ENCODE measurements at places on chromosomes 1 and 21.
A peak's percentile ranks its signal among the peaks of the same experiment; 100 is the strongest.

GRCh38 chr1:6259491-6260362, 1.2 kb downstream of the GPR153 start:
- DNase-seq: peak; percentile 82

DNA sequence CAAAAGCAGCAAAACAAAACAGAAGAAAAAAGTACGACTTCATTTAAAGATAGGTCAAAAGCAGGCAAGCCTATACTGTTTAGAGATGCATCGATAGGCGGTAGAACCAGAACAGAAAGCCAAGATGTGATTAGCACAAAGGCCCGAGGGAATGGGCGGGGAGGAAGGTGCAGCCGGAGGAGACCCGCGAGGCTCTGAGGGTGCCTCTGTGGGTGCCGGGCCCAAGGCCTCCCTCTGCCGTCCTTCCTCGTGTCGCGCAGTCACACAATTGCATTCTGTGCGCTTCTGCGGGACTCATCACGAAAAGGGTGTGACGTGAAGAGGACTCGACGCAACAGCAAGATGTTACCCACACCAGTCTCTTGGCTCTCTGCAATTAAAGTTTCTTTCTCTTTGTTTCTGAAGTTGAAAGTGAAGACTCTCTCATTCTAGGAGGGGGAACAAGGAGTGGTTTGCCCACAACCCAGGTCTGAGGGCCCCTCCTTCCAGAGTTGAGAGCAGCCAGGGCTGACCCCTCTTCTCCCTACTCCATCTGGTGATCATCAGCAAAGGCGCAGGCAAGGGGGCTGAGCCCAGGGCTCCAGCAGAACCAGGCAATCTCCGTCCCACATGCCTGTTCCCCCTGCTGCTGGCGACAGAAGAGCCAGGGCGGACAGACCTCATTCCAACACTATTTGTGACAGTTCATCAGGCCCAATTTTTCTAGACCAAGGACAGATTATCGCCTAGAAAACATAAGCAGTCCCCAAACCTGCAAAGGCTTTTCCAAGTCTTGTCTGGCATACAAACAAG, 41.0 kb downstream of the NPHP4 start:
- no peak for DNase-seq

DNA sequence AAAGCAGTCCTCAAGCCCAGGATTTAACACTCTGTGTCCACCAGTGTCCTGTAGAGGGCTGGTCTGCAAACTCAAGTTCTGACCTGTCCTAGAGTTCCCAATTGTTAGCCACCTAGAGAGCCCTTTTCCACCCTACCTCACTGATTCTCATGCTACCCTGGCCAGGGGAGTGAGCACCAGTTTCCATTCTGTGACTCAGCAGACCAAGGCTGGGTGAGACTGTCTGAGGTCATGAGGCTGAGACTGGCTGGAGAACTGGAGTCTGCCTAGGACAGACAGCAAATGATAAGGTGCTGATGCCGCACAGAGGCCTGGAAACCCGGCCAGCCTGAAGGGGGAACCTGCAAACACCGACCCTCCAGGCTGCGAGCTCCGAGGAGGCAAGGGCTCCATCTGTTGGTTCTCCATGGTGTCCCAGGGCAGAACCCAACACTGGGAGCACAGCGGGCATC, 13.7 kb downstream of the GLIS1 start:
- DNase-seq: no peak

DNA sequence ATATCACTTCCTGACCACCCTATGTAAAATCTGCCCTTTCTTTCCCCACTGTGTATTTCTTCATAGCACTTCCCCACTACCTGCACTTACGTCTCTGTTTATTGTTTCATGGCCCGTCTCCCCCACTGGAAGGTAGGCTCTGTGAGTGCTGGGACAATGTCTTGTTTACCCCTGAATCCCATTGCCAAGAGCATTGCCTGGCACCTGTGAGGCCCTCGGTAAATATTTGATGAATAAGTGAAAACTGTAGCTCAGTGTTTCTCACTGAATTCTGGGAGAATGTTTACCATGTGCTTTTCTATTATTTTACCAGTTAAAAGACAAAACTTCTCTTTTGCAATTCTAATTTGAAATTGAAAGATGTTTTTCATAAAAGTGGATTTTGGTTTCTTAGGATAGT, 11.8 kb downstream of the NFASC start:
- DNase-seq: no peak

DNA sequence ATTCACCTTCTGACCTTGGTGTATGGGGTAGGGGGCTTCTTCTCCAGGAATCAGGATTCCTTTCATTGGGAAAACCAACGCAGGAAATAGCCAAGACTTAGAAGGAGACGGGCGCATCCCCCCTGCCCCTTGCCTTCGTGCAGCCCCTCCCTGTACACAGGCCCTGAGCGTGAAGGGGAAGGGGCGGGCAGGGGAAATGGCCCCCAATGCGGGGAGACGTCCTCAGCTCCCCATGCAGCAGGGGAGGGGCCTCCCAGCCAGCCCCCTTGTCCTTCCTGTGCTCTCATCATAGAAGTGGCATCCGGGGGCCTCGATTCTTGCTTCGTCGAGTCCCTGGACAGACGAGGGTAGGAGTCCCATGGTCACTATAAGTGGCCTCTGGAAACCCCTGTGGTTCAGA, 116.9 kb downstream of the AJAP1 start:
- DNase-seq: no peak

DNA sequence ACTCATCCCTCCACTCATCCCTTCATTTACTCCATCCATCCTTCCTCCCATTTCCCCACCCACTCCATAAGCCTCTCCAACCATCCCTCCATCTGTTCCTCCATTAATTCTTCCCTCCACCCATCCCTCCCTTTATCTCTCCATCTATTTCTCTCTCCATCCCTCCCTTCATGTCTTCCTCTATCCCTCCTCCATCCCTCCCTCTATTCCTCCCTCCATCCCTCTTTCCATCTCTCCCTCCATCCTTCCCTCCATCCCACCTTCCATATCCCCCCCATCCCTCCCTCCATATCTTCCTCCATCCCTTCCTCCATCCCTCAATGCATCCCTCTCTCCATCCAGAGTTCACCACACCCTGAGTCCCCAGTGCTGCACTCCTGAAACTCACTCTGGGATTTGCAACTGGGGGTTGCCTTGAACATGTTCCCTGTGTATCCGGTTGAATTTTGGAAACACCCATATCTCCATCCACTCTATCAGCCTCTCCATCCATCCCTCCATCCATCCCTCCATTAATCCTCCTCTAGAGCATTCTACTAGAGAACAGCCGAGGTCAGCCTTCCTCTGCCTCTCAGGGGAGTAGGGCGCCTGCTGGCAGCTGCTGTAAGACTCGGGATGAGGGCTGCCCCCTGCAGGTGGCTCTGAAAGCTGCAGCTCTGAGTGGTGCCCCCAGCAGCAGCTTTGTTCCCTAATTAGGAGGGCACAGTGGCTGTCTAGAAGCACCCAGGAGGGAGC, 39.4 kb downstream of the ABCG1 start:
- peak; percentile 85 for DNase-seq

DNA sequence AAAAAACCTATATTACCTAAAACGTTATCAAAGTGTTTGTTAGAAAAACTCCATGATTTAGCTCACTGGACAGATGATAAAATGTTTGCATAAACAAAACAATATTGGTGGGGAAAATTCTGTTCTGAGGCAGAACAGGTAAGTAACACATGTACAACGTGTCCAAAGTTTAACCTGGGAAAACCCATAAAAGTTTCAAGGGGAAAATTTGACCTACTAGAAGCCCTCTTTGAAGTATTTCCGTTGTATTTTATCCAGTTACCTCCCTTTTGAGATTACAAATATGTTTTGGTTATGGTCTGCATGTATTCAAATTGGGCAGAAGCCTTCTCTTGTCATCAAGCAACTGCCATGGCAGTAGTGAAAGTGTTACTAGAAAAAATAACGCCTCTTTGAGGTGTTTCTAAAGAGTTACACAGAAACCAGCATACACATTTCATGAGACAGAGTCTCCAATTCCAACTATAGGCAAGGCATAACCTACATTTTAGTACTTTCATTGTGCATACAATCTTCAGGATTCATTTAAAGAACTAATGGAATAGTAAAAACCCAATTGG, 58.0 kb upstream of the PDC start:
- DNase-seq: no peak

DNA sequence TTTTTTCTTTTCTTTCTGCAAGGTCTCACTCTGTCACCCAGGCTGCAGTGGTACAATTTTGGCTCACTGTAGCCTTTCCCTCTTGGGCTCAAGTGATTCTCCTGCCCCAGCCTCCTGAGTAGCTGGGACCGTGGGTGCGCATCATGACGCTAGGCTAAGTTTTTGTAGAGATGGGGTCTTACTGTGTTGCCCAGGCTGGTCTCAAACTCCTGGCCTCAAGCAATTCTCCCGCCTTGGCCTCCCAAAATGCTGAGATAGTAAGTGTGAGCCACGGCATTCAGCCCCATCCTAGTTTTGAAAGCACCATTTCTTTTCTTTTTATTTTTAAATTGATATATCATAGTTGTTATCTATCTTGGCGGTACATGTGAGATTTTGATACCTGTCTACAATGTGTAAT, 140.6 kb downstream of the GALNT2 start:
- no peak for DNase-seq

DNA sequence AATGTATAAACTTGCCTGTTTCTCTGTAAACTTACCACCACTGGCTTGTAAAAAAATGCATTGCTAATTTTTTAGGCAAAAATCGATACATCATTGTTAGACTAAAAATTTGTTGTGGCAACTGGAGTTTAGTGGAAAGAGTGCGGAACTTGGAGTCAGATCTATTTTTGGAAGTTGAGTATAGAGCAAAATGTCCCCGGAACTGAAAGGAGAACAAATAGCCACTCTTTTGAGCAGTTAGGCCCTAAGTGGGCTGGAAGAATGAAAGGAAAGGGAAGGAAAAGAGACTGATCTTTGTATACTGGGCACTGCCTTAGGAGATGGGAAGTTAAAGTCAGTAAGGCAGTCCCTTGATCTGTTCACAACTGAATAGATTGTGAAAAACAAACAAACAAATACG, 30.2 kb downstream of the OPTC start:
- no peak for DNase-seq

DNA sequence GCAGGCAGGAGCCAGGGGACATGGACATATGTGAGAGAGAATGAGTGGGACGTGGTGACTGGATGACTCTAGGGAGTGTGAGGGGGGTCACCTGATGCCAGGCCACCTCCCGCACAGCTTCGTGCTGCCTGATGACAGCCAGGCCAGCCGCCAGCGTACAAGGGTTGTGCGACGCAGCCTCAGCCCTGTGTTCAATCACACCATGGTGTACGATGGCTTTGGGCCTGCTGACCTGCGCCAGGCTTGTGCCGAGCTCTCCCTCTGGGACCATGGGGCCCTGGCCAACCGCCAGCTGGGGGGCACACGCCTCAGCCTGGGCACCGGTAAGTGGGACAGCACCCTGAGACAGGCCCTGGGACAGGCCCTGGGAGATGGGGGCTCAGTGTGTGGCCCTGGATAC, 11.3 kb downstream of the SYTL1 start:
- DNase-seq: no peak

DNA sequence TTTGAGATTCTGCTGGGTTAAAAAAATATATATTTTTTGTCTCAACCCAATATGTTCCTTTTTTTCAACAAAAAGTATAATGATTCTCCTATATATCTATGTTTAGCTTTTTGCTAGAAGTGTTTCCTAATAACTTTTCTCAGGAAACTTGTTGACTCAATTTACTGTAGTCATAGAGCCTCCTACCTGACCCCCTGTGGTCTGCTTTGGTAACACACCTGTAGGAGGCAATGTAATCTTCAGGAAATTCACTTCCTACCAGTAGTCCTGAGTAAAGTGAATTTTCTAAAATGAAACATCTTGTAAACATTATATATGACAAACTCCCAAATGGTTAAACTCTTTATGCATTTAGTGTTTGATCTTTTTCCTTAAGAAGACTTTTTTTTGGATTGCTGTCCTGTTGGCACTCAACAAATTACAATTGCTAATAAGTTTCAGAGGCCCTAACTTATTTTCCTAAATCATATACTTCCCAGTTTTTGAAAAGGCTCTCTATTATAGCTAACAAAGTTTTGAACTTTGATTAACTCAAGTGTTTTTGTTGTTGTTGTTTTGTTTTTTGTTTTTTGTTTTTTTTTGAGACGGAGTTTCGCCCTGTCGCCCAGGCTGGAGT, 118.3 kb downstream of the OLFML2B start:
- DNase-seq: peak; percentile 23

DNA sequence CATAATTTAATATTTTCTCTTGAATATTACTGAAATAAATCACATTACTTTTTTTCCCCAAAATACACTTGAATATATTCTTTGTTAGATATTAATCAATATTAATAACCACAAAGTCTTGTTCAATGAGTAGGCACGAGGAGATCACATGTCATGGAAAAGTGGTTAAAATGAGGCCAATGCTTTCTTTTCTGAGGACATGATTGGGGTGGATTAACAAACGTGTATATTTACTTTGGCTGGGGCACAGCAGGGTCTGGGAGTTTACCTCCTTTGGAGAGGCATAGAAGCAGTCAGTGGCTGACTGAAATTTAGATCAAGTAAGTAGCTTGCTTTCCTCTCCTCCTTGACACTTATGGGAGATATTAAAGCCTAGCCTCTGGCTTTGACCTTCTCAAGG, 664.3 kb upstream of the B3GALT2 start:
- DNase-seq: no peak

GRCh38 chr1:115982400-115982799, 6.1 kb downstream of the SLC22A15 start:
- DNase-seq: no peak

GRCh38 chr1:172915271-172915670, 135.5 kb downstream of the TNFSF18 start:
- DNase-seq: no peak

DNA sequence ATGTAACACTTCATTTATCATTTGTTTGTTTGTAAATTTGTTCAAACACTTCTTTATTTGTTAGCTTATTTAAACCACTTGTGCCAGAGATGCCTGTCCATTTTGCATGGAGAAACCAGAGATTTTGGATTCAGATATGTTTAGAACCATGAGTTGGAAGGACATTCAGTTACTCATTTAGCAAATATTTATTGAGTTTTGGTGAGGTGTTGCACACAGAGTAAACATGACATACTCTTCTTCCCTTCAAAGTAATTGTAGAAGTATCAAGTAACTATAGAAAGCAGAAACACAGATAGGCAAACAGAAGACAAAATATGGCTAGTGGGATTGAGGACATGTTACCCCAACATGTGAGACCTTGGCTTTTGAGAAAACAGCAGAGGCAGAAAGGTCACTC, 136.8 kb upstream of the USP25 start:
- DNase-seq: no peak

DNA sequence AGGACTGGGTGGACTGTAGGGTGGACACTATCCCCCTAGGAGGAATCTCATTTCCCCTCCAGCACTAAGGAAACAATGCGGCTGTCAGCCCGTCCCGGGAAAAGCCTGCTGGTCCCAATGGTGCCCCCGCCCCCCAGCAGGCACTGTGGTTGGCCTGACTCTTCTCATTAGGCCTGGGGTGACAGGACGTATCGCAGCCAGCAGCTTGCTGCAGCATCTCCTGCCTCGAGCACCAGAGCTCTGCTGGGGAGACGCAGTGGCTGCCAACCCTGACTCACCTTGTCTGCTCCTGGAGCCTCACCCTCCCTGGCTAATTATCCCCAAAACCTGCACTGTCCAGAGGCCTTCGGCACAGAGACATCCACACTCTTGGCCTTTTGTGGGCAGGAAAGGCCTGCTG, 115.1 kb upstream of the GJB5 start:
- DNase-seq: no peak

GRCh38 chr1:149936992-149937705, 470 bp upstream of the MTMR11 start:
- DNase-seq: no peak

GRCh38 chr1:205735218-205735617, 14.8 kb downstream of the NUCKS1 start:
- DNase-seq: no peak

- no peak for DNase-seq
Measured at GRCh38 chr1:115428676-115429075, 90.6 kb upstream of the NGF start.

All from activated CD8-positive, alpha-beta memory T cell treated with anti-CD3 and anti-CD28 coated beads, Interleukin-2, amount 50 U/mL, for 4 hours (primary cell).